Kidney capillary endothelial cell (primary cell): ENCODE measurements at places on chromosomes 16 and 17.

GRCh38 chr17:74861662-74862107 lies 2.0 kb upstream of the GRIN2C start:
- no peak for DNase-seq

DNA sequence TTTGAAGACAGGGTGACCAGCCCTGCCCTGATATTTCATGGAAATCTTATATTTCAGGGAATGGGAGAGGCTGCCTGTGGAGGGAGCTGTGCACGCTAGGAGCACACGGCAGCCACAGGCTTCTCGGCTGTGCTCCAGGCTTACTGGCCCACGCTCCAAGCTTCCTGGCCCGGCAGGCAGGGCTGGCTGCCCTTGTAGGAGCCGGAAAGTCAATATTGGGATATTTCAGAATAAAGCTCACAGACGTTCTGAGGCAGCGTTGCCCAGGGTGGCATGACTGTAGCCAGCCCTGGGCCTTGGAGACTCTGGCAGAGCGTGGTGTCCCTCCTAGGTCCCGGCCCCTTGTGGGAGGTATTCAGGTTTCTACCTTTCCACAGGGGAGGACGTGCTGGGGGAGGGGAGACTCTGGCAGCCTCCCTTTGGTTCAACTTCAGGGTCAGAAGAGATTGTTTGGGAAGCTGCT lies 95.6 kb downstream of the NPIPB11 start:
- no peak for DNase-seq

DNA sequence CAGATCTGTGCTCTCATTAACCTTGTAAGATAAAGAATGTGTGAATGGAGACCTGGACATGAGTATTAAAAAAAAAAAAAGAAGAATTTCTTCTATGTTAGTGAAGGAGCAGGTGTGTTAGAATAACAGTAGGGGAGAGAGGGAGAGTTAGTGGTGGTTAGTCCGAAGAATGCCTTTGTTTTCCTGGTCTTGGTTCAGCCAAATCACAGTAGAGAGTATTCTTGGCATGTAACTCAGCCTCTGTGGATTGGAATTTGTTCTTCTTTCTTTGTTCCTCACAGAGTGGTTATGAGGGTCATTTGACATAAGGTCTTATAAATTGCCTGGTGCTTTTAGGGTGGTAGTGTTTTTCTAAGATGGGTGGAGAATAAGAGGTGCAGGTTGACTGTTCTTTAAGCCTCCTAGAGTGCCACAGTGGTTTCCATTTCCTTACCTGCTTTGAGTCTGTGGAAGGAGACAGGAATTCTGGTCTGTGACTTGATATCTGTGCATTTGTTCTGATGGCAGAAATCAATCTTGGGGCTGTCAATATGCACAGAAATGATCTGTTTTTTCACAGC lies 17.6 kb downstream of the NUP93 start:
- DNase-seq = no peak

DNA sequence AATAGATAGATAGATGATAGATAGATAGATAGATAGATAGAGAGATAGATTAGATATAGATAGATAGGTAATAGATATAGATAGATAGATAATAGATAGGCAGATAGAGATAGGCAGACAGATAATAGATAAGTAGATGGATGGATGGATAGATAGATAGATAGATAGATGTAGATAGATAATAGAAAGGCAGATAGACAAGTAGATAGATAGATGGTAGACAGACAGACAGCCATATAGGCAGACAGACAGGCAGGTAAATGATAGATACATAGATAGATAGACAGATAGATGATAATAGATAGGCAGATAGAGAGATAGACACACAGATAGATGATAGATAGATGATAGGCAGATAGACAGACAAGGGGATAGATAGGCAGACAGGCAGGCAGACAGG lies 191.4 kb upstream of the TNRC6C start:
- DNase-seq = no peak

DNA sequence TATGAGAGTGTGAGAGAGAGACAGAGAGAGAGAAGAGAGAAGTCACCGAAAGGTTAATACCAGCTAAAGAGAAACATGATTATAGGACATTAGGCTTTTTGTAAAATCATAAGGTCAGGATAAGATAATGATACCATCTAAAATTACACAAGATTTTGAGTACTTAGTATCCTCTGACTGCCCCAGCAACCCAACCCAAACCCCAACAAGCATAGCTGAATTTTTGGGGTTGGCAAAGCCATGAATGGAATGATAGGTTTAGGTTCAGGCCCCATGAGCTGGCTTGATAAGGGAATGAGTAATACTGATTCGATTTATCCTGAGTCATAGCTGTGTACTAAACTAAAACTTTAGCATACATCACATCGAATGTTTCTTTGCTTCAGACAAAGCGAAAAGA lies 259.5 kb downstream of the IRX3 start:
- no peak for DNase-seq

GRCh38 chr17:62720126-62720850 lies 87.8 kb downstream of the MARCHF10 start:
- DNase-seq = no peak

GRCh38 chr16:29705030-29705429 lies 26.1 kb downstream of the QPRT start:
- no peak for DNase-seq

DNA sequence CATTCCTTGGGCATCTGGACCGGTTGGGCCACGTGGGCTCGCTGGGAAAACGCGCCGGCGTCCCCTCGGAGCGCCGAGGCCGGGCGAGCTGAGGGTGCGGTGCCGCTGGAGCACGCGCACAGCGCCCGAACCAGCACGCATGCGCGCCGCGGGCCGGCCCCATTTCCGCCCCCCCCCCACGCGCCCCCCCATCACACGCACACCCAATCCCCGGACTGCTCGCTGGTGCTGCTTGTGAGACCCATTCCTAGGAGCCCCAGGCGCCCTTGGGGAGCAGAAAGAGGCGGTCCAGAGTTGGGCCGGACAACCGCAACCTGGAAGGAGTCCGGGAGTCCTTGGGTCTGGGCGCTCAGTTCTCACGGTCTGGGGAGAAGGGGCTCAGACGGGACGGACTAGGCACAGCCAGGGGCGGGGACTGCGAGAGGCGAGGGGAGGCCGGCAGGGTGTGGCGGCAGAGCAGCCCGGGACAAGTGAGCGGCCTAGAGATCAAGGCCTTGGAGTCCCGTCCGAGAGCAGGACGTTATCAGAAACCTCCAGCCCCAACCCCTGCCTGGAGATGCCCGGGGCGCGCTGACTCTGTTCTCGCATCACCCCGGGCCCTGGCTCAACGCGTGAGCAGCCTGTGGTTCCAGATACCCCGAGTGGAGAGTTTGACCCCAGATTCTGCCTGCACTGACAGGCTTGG lies 6.0 kb upstream of the CBX8 start:
- DNase-seq = no peak

GRCh38 chr16:11205754-11206581 lies 50.0 kb downstream of the SOCS1 start:
- DNase-seq = peak; percentile 71

DNA sequence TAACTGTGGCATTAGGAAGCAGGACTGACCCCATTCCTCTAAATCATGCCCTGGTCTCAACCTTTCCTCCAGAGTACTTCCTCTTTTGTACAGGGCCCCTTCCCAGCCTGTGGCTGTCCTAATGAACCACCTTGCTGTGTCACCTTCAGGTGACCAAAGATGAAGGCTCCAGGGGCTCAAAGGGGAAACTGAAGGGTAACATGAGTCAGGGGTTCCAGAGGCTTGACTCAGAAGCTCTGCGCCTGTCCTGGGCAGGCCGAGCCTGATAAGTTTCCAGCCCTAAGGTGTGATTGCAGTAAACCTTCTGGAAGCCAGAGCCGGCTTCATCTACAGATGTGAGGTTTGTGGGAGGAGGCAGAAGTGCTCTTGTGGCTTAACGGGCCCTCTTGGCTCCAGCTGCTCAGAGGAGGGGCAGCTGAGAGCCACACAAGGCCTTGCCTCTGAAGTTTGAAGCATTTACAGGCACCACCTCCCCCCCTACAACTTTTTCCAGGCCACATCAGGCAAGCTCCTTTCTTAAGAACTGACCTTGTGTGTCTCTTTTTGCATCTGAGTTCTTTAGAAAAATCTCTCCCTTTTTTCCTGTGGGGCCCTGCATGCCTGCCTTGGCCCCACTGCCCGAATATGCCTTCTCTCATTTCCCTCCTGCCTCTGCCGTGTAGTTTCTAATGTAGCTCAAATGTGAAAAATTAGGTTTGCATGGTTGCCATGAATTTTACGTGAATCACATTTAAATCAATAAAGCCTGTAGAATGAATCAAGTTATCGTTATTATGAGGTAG lies 149.9 kb downstream of the CLEC16A start:
- no peak for DNase-seq
